Naive B cell (primary cell): ENCODE measurements at places on chromosomes 1 and 21. TPM values are rescaled to one million over a fixed set of nuclear protein-coding genes. Genes with fewer than 3 reads are reported as not detected.

Gene LCE3D
- polyA plus RNA-seq: not detected

Gene CYP4A22
- polyA plus RNA-seq: not detected

Gene GNG4
- not detected for polyA plus RNA-seq

Gene PBX1
- 0.13 TPM for polyA plus RNA-seq

Gene FMO1
- polyA plus RNA-seq: 0.84 TPM

Gene FOXO6
- polyA plus RNA-seq: not detected

Gene LDLRAD2
- polyA plus RNA-seq: not detected

Gene RAP1GAP
- not detected for polyA plus RNA-seq

Gene AMY1B
- polyA plus RNA-seq: not detected

Gene DNAI4
- 2.6 TPM for polyA plus RNA-seq

Gene HMCN1
- not detected for polyA plus RNA-seq

Gene TMEM200B
- polyA plus RNA-seq: not detected

Gene S100A1
- polyA plus RNA-seq: not detected

Gene SH3BGR
- not detected for polyA plus RNA-seq

Gene LIN28A
- polyA plus RNA-seq: not detected

Gene TPTE
- polyA plus RNA-seq: not detected
